ENCODE measurements at places on chromosomes 2 and 18.

DNA sequence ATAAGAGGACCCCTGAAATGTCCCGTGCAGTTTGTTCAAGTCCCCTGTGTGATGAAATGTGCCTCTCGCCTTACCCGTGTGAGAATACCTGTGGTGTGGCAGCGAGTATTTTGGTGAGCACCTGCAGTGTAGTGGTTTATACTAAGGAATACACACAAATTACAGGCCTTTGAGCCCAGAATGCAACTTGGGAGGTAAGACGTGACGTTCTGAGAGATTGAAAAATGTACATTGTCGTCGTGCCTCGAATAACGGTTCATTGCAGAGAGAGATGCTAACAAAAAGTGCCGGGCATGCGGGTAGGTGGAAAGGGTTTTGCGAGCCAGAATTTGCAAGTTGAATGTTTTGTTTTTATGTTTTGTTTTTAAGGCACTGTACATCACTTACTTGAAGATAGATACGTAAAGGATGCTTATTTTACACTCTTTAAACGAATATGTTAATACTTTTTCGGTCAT, 867 bp downstream of the RBBP8 start:
- DNase-seq: no peak

DNA sequence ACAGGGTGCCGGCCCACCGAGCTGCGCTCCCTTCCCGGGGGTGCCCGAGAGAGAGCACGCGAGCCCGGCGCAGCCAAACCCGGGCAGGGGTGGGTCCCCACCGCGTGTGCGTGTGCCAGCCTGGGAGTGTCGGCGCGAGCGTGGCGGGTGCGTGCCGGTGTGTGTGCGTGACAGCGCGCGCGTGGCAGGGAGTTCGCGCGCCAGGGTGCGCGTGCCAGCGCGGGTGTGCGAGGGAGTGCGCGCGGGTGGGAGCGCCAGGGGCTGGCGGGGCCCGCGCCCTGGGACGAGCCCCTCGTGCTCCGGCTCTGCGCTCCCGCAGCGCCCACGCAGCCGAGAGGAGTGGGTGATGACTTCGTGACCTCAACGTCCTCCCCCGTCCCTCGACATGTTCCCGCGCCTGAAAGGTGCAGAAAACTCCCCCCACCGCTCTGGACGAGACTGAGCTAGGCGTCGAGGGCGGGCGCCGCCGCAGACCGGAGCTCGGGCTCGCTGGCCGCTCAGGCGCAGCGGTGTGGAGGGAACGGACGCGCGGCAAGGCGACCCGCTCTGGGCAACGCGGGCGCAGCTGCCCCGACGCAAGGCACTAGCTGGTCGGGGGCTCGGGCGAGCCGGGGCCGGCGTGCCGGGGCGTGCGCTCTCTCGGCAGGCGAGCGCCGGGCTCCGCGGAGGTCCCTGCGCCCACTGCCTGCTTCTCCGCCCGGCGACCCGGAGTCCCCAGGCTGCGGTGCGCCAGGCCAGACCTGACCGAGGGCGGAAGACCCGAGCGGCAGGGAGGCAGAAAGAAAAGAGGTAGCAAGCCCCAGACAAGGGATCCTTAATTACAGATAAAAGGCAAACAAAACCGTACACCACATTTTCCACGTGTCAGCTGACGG, 582.8 kb downstream of the ZEB2 start:
- DNase-seq: no peak

DNA sequence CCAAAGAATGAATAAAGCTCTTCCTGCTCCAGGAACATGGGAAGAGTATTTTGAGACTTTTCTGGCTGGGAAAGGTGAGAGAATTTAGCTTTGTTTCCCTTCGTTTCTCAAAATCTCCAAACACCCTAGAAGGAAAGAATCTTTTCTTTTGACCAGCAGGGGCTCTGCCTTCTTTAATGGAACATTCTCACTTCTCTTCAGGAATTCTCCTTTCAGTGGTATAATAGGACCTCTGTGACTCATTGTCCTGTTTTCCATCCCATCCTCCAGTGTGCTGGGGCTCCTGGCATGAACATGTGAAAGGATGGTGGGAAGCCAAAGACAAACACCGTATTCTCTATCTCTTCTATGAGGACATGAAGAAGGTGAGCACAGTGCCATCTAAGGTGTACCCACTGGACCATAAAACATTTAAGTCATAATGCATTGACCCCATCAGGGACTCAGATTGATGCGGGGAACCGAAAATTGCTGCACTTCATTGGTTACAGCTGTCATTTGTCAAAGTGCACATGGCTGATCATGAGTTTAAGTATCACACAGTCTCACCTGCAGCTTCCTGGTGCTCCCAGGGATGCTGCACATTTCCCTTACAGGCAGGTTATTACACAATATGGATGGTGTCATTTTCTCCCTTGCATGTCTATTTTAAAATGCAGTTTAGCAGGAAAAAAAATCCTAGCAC, 5.5 kb downstream of the SULT1C4 start:
- DNase-seq: no peak

GRCh38 chr18:73777356-73778031, 370.1 kb downstream of the FBXO15 start:
- no peak for DNase-seq

DNA sequence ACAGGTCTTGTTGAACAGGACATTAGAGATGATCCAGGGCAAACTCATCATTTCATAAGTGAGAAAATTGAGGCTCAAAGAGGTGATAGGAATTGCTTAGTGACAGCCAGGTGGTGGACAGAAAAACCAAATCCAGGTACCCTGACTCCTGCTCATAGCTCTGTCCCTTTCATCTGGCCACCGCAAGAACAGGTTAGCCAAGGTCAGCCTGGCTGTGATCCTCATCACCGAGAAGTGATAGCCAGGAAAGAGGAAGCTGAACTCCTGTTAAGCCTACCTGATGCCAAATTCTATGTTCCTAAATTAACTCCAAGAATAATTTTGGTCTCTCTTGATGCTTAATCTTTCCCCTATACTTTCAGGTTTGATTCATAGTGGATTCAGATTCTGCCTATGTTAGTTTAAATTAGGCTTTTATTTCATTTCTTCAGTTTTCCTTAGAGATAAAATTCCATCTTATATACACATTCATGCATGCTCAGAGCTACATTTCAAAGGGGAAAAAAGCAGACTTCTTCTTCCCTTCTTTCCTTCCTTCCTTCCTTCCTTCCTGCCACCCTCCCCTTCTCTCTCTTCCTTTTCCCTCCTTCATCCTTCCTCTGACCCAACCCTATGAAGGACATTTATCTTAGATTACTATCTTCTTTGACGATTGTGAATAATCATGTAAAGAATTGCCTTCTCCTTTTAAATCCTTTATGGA, 17.3 kb upstream of the CRIM1 start:
- DNase-seq: no peak

DNA sequence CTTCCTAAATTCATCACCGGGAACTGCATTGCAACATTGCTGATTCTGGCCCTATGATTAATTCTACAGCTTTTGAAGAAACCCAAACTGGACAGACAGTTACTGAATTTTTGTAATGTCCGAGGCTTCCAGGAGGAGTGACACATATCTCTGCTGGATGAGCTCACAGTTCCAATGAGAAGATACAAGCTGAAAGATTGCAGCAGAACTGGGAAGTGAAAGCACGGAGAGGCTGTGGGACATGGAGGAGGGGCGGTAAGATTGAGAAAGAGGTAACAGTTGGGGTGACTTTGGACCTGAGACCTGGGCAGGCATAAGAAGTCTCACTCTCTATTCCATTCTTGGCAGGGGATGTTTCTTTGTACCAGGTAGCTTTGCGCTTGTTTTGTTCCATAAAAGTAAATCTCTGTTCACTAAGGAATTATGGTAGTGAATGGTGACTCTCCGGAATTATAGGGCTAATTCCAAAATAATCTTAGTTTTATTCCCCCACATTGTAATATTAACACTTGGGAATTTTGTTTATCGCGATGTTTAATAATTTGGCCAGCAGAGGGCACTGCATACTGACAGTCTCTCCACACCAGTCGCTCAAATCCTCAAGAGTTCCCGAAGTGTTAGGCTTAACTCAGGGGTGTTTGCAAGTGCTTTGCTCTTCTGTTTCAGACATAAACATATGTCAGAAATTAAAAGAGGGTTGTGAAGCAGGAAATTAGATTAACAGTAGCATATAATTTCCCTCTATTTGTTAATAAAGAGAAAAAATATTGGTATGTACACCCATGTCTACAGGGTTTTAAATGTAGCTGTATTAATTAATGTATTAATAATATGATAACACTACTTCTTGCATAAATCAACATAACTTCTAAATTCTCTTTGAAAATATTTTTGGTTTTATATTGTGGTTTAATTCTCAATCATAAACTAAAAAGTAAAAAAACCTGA, 201.4 kb downstream of the SOCS6 start:
- peak; percentile 21 for DNase-seq

GRCh38 chr2:44972771-44973535, 31.5 kb downstream of the SIX3 start:
- no peak for DNase-seq
